ENCODE measurements at places on chromosomes 6 and 20.

GRCh38 chr6:155091756-155092155 lies 96.6 kb downstream of the TIAM2 start:
- DNase-seq, result no peak

DNA sequence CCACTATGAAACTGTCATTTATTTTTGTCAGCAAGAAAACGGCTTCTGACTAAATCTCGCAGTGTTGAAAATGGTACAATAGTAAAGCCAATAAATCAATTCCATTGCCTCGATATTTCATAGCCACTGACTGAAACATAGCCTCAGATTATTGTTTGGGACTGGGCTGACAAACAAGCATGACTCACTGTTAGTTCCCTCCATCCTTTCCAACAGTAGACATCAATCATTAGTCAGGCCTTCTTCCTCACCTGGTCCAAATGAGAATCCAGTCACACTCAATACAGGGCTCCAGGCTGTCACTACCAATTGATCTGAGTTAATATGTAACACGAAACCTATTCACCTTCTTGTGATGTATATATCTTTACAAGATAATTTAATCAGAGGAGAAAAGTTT lies 66.1 kb downstream of the ADGRB3 start:
- peak; percentile 9 for DNase-seq

DNA sequence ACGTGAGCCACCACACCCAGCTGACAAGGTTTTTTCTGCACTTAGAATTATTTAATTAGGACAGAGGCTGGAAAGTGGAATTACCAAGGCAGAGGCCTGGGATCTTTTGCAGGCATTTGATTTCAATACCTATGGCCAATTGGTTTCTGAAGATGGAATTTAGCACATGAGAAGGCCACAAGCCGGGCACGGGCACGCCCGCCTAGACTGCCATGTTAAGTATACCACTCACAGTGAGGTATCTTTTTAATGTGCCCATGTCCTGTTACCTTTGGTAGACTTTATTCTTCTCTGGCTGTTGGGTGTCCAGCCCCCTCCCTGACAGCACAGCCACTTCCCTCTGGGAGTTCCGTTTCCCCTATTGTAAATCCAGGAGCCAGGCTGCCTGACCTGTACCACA lies 18.0 kb upstream of the TAF8 start:
- no peak for DNase-seq

DNA sequence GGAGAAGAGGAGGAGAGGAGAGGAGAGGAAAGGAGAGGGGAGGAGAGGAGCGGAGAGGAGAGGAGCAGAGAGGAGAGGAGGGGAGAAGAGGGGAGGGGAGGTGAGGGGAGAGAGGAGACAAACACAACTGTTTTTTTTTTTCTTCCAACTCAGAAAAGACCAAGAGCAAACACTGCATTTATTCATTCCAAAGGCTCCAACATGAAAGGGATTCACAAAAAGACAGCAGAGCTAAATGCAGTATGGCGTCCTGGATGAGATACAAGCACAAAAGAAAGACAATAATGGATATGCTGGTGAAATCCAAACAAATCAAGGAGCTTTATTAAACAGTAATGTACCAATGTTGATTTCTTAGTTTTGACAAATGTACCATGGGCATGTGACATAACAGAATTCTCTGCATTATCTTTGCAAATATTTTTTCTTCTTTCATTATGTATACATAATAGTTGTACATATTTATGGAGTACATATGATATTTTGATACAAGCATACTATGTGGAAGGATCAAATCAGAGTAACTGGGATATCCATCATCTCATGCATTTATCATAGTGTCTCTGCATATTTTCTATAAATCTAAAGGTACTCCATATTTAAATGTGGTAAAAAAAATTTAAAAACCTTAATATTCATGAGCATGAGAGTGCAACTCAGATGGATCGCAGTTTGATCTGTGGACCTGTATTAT lies 204.6 kb downstream of the CBLN4 start:
- DNase-seq, result no peak

DNA sequence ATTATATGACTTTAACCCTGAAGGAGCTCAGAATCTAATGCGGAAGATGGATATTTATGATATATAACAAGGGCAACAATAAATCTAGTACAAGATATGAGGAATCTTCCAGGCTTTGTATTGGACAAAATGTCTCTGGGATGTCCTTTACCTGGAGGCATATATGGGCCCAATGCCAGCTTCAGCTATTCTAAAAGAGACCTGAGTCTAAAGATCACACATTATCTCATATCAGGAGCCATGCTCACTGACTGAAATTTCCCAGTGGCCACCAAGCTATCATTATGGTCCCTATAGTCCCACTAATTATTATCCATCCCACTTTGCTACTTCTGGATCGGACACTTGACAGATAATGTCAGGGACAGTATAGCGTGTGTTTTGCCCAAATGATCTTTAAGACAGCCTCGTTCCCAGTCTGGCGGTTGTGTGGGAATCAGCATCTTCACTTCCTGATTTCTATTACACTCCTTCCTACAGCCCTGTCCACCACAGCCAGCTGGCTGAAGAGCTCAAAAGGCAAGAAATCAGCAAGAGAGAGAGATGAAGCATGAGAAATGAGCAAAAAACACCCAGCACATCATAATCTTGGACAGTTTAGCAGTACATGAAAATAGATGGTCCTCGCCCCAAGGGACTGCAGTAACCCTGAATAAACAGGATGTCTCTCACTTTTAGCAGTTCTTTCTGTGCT lies 34.9 kb downstream of the KLHL31 start:
- no peak for DNase-seq

DNA sequence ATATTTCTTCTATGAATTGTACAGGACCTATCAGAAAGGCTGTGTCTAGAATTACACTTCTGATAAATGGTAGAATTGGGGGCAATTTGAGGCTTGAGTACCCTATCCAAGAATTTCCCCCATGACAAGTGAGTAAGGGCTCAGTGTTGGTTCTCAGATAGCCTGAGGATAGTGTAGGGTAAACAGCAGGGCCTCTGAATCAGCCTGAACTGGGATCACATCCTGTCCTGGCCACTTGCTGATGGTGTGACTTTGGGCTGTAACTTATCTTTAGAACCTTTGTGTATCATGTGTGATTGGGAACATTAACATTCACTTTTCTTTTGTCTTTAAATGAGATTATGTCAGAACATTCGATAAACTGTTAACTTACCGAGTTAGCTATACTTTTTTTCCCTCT lies 151.0 kb downstream of the CLIC5 start:
- DNase-seq, result no peak

DNA sequence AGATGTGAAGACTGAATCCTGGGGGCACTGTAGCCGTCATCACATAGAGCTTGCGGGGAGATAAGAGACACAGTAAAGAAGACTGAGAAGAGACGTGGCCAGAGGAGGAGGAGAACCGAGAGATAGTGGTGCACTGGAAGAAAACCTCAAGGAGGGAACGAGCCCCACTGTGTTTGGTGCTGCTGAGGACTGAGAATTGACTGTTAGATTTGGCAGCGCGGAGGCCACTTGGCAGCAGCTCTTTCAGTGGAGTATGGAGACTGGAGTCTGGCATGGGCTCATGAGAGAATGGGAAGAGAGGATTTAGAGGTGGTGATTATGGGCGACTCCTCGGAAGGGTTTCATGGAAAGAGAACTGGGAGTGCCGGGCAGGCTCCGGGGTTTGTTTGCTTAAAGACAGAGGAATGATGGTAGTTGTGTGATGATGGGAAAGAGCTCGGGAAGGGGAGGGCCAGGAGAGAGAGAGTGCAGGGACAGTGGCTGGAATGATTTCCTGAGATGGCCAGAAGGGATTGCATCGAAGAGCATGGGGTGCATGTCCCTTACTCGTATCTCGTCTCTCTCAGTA lies 18.0 kb downstream of the CDYL start:
- DNase-seq, result no peak

DNA sequence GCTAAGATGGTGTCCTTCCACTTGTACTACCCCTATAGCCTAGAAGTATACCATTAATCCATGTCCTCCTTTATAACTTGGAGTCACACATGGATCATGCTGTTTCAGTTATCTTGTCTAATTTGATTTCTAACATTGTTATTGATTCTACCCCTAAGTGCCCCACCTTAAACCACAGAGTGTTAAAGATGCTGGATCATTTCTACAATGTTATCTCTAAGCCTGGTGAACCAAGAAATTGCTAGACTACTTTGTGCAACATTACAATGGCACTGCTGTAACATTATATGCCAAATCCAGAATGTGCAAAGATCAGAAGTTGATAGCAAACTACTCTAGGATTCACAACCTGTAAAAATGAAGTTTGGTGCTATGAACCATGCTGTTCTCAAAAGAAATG lies 1.7 kb downstream of the CGA start:
- no peak for DNase-seq

GRCh38 chr6:79468587-79468986 lies 68.6 kb downstream of the LCA5 start:
- DNase-seq, result no peak

GRCh38 chr6:63306420-63306819 lies 13.4 kb downstream of the LGSN start:
- DNase-seq, result no peak

DNA sequence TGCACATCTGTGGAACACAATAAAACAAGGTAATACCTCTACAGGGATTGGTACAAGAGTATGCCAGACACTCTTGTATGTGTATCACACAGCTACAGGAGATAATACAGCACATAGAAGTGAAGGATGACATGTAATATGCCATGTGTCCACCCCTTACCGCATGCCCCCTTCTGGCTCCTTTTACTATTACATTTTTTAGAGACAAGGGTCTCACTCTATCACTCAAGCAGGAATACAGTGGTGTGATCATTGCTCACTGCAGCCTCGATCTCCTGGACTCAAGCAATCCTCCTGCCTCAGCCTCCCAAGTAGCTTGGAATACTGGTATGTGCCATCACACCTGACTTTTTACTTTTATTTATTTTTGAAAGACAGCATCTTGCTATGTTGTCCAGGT lies 4.2 kb upstream of the NCR3 start:
- peak; percentile 34 for DNase-seq

- no peak for DNase-seq
These were observed 858 bp downstream of the TP53INP2 start for GRCh38 chr20:34705008-34705396.

All from RWPE1 (cell line).